ENCODE measurements at places on chromosomes 16 and 17.

- no peak for DNase-seq
Measured at GRCh38 chr17:74108126-74108705, 95.3 kb upstream of the RPL38 start.

GRCh38 chr17:63490329-63490728 lies 13.5 kb downstream of the ACE start:
- no peak for DNase-seq

DNA sequence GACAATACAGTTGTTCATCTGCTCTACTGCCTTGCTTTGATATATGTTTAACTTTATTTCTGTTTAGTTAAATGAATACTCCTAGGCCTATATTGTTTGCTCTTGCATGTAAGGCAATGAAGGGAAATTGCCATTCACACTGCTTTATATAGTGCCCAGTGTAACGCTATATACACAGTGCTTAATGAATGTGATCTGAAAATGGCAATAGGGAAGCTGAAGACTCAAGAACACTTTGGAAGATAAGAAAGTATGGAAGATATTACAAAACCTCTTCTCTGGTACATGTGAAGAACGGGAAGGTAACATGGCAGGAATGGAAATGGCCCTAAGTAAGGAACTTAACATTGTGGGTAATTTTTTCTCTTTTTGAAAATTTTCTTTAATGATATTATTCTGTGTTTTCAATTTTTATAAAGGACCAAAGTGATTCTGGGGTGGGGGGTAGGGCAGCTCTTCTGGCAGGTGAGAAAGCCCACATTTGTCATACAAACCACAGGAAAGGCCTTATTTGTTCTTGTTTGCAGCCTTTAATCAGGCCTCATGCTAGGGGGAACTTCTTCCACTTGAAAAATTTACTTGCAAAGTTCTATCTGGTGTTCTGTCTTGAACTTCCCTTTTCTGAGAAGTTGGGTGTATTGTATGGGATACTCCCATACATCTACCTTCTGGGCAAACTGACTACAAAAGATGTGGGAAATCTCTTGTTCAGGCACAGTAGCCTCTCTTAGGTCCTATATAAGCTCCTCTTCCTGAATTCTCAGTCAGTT lies 100.8 kb upstream of the CORO6 start:
- DNase-seq = peak; percentile 16

DNA sequence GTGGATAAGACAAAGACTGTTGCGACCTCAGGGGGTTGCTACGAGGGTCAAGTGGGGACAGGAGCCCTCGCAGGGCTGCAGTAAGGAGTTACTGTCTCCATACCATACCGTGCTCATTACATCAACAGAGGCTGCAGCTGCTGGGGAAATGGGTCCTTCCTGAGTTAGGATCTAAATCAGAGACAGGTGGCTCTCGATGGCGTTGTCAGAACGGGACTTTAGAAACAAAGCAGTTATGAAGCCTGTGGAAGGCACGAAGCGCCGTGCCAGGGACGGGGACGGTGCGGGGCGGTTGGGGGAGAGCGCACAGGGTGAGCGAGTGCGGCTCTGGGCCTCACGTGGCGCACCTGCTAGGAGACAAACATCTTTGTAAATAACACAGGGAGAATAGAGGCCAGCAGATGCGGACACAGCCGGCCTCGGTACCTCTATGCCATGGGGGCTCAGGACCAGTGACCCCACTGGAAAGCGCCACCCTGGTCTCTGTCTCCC lies 34.4 kb downstream of the ZCCHC14 start:
- DNase-seq = no peak

DNA sequence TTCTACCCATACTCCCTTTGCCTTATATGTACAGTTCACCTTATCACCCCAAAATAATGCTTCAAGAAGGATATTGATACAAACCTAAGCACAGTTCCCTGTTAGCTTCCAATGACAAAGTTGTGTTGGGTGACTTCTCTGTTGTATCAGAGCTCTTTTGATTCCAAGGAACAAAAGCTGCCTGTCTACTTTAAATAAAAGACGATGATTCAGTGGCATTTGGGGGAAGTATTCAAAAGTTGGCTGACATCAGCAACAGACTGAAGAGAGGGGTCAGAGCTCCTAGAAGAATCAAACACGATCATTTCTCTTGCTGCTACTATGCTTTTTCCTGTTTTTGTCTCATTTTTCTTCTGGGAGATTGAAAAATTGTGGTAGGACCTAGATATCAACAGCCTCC lies 69.4 kb upstream of the CA10 start:
- no peak for DNase-seq

- DNase-seq = no peak
Measured at GRCh38 chr16:77327717-77328116, 107.1 kb downstream of the ADAMTS18 start.
